ENCODE measurements at places on chromosomes 1 and 21.

DNA sequence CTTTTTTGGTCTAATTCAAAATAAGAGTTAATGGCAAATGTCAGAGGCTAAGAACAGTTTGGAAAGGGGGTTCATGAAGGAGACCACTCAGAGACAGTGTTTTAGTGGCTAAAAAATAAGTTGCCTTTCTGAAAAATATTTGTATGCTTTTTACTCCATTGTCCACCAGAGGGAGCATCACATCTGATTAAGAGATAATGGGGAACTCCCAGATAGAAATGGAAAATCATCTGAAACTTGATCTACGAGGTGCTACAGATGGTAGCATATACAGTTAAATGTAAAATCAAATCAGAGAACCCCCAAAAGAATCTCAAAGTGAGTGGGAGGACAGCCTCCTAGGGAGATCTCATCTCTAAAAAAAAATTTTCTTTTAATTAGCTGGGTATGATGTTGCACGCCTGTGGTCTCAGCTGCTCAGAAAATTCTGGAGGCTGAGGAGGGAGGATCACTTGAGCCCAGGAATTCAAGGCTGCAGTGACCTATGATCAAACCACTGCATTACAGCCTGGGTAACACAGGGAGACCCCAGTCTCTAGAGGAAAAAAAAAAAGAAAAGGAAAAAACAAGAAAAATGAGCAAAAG, 9.7 kb downstream of the SMYD3 start:
- DNase-seq: no peak

- DNase-seq: no peak
Observed at GRCh38 chr1:25705699-25706098, 89.1 kb downstream of the MAN1C1 start.

- no peak for DNase-seq
Observed at GRCh38 chr1:86756062-86756406, 51.7 kb downstream of the SH3GLB1 start.

GRCh38 chr1:230568676-230569075, 73.6 kb upstream of the COG2 start:
- no peak for DNase-seq

GRCh38 chr1:90434460-90434859, 282.6 kb downstream of the BARHL2 start:
- no peak for DNase-seq

- DNase-seq: peak; percentile 43
Observed at GRCh38 chr1:5423109-5423508, 569.1 kb downstream of the NPHP4 start.

DNA sequence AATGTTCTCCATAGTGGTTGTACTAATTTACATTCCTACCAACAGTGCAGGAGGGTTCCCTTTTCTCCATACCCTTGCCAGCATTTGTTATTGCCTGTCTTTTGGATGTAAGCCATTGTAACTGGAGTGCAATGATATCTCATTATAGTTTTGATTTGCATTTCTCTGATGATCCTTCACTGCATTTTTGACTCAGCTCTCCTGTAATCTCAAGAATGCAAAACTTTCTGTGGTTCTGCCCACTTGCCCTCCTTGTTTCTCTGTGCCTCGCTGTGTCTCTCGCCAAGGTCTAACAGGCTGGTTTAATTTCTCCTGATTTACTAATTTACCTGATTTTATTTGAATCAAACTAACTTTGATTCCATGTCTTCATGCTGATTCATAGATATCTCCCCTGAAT, 407.9 kb downstream of the ZP4 start:
- no peak for DNase-seq

DNA sequence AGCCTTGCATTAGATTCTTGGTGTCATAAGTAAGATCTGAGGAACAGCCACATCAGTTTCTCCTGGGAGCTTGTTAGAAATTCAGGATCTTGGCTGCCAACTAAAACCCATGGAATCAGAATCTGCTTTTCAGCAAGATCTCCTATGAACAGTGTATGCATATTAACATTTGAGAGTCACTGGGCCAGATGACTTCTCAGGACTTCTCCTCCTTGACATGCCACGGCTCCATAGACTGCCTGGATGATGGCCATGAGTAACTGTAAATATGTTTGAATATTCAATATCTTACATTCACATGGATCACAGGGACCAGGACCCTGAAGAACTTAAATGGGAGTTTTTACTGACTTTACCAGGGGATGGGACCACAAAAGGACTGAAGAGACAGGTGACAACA, 148.0 kb downstream of the HHAT start:
- DNase-seq: no peak

GRCh38 chr1:22597301-22597965, 34.1 kb downstream of the EPHA8 start:
- no peak for DNase-seq

DNA sequence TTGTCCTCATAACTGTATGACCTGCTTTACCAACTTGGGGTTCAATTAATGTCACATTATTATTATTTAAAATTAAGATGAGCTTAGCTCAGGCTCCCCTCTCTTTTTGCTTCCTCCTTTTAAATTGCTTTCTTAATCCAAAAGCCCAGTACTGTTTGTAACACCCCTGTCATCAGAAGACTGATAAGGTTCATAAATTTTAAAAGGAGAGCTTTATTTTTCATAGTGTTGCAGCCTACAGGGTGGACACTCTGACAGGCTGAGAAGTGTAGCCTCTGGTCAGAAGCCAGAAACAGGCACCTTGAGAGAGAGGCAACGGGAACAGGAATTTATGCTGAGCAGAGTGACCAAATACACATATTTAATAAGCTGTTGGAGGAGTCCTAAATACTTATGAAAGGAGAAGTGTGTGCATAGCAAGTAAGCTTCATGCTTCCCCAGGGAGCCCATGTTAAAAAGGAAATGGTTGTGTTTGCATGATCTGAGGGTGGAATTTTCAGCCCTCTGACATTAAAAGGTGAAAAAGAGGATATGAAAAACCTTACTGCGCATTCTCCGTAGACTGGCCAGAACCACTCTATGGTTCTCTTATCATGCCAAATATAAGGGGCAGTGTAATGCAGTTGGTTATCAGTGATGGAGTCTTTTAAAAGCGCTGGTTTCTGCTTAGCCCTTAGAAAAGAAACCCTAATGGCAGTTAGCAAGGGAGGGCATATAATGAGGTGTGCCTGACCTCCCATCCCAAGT, 30.5 kb upstream of the FGGY start:
- no peak for DNase-seq

GRCh38 chr1:231460614-231461013, 38.5 kb upstream of the EGLN1 start:
- no peak for DNase-seq

- peak; percentile 67 for DNase-seq
Observed at GRCh38 chr1:29269382-29269781, 33.1 kb downstream of the PTPRU start.

- DNase-seq: no peak
Observed at GRCh38 chr1:24949331-24949881, 19.3 kb upstream of the RUNX3 start.

- DNase-seq: no peak
Observed at GRCh38 chr1:214638997-214639396, 36.0 kb downstream of the CENPF start.

DNA sequence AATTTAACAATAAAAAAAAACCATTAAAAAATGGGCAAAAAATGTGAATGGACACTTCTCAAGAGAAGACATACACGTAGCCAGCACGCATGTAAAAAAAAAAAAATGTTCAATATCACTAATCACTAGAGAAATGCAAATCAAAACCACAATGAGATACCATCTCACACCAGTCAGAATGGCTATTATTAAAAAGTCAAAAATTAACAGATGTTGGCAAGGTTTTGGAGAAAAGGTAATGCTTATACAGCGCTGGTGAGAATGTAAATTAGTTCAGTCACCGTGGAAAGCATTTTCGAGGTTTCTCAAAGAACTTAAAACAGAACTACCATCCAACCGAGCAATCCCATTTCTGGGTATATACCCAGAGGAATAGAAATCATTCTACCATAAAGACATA, 1091.5 kb upstream of the B3GALT2 start:
- no peak for DNase-seq

DNA sequence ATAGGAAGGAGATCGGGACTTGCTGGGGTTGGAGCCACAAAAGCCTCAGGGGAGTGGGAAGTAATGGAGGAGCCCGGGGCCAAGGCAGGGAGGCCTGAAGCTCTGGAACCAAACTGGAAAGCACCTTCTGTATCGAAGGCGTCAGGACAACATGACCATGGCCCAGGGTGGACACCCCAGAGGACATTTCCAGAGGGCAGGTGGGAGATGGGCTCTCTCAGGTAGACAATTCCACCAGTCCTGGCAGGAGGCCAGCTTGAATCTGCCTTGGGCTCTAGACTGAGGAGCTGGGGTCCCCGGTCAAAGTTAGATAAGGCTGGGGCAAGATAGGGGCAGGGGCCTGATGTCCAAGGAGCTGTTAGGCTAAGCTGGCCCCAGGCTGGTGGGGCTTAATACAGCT, 104.9 kb upstream of the EDN2 start:
- no peak for DNase-seq

- no peak for DNase-seq
Observed at GRCh38 chr21:19122356-19122755, 718.8 kb upstream of the TMPRSS15 start.

DNA sequence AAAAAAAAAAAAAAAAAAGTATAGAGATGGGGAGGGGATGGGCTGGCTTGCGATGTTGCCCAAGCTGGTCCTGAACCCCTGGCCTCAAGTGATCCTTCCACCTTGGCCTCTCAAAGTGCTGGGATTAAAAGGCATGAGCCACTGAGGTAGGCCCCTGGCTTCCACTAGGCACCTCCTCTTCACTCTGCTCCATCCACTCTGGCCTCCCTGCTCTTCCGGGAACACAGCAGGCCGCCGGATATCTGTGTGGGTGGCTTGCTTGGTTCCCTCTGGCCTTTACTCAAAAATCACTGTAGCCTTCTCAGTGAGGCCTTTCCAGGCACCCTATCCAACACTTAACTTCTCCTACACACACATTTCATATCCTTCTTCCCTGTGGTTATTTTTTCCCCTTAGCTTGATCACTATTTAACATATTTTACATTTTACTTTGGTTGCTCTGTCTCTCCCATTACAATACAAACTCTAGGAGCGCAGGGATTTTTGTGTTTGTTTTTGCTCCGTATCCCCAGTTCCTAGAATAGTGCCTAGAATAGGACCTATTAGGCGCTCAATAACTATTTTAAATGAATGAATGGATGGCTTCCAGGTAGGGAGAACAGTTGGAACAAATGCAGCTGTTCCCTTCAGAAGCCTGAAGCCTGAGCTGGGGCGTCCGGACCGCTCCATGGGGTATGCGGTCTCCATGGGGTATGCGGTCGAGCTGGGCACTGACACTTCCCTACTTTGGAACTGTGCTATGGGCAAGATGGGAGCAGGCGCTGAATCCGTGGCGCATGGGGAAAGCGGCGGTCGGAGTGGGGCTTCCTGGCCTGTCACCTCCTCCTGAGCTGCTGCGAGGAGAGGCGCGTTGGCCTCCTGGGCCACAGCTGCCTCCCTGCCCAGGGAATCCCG, 46.7 kb downstream of the H3-3A start:
- DNase-seq: peak; percentile 68

DNA sequence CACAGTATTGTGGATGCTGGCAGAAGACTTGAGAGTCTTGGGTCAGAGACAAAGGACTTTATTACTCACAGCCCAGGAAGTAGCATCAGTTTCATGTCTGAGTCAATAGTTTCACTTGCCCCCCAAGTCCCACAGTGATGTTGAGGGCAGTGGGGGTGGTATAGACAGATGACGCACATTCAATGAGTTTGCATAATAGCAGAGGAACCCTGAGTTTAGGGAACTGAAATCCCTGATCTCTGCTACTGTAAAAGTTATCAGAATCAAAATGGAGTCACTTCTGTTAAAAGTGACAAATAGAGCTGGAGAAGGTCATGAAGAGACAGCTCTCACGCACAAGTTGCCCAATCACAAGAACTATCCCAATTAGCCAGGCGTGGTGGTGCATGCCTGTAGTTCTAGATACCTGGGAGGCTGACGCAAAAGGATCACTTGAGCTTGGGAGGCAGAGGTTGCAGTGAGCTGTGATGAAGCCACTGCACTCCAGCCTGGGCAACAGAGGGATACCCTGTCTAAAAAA, 11.5 kb upstream of the HCRTR1 start:
- DNase-seq: no peak

DNA sequence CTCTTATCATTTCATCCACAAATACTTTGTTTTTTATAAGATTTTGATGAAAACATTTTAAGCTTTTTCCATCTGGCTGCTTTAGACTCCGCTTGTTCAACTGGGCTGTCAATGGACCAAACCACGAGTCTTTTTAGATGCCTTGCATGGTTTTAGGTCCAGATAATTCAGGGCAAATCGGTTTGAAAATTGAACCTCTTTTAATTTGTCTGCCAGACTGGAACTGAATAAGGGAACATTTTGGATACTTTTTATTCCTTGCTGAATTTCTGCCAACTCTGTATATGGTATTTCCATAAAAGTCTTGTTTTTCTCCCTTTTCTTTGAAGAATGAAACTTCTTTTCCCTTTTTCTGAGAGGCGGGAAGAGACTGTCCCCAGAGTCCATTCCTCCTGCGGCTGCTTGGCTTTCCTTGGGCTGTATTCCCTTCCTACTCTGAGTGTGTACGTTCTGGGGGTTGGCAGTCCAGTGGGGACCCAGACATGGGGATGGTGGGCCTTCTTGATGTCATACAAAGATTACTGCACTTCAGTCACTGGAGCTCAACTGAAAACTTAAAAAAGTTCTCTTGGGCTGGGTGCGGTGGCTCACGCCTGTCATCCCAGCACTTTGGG, 46.5 kb upstream of the CNN3 start:
- DNase-seq: no peak

GRCh38 chr1:57949168-57949567, 525.3 kb upstream of the DAB1 start:
- no peak for DNase-seq

GRCh38 chr1:78370779-78371482, 119.8 kb upstream of the PTGFR start:
- no peak for DNase-seq

DNA sequence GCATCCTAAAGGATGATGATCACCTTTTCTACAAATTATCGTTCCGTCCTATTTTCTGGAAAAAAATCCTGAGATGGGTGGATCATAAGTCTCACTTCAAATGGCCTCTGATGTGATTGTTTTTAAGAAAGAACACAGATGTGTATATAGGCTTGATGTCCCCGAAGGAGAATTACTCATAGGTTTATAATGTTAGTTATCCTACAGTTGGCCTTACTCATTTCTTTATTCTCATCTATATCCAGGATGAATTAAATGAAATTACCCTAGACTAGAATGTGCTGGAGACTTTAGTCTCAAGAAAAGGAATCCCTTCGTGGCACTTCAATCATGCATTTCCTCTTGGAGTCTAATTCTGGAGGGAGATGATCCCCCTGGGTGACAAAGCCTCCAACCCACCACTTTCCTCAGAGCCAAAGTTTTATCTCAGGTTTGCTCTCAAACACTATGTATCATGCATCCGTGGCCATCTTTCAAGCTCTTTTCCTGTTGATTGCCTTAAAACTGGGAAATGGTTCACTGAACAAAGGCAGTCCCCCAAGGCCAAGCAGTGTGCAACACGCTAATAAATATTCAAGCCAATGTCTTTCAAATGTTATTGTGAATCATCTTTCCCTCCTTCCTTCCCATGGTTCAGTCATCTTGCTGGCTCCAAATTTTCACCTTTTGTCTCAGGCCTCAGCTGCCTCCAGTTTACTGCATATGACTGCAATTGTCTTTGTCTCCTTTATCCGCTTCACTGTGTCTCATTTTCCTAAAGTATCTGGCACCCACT, 32.5 kb upstream of the SMYD2 start:
- no peak for DNase-seq

Data from right forelimb (tissue), 1 donor.